Karpas-422 (cell line): ENCODE measurements at places on chromosomes 1 and 21. TPM values are rescaled to one million over a fixed set of nuclear protein-coding genes. Genes with fewer than 3 reads are reported as not detected.

IFFO2 gene
- total RNA-seq = not detected in 2 replicates

TDRD10 gene
- not detected in 2 replicates for total RNA-seq

HSPA6 gene
- total RNA-seq = 14.6 and 31.9 TPM in 2 replicates

CXADR gene
- not detected in 2 replicates for total RNA-seq

UBE2Q1 gene
- 41.2 and 42.1 TPM in 2 replicates for total RNA-seq

AJAP1 gene
- not detected in 2 replicates for total RNA-seq

PLPPR4 gene
- total RNA-seq = not detected in 2 replicates

ZNF683 gene
- not detected in 2 replicates for total RNA-seq

TCHH gene
- total RNA-seq = not detected in 2 replicates

RGS16 gene
- total RNA-seq = 19.0 and 27.7 TPM in 2 replicates

INSRR gene
- not detected in 2 replicates for total RNA-seq

NFASC gene
- total RNA-seq = 0.75 and 2.2 TPM in 2 replicates

PLXNA2 gene
- not detected in 2 replicates for total RNA-seq

C1QC gene
- not detected in 2 replicates for total RNA-seq

KAZN gene
- total RNA-seq = 0.11 TPM in 1 of 2 replicates, not detected in the other

RXFP4 gene
- total RNA-seq = not detected in 2 replicates

TPTE gene
- not detected in 2 replicates for total RNA-seq

C1orf210 gene
- not detected in 2 replicates for total RNA-seq

GJA4 gene
- total RNA-seq = not detected in 2 replicates

NBPF20 gene
- 4.9 and 12.2 TPM in 2 replicates for total RNA-seq

PDZK1 gene
- total RNA-seq = not detected in 2 replicates

FAM43B gene
- total RNA-seq = not detected in 2 replicates

BTBD19 gene
- total RNA-seq = 0.69 and 0.75 TPM in 2 replicates

ARTN gene
- total RNA-seq = 1.0 TPM in 1 of 2 replicates, not detected in the other

OR2T11 gene
- not detected in 2 replicates for total RNA-seq

RFX5 gene
- total RNA-seq = 101 and 159 TPM in 2 replicates

LRRC71 gene
- not detected in 2 replicates for total RNA-seq

UBIAD1 gene
- 10.4 and 12.2 TPM in 2 replicates for total RNA-seq

RGS1 gene
- 0.22 and 3.5 TPM in 2 replicates for total RNA-seq

TNNT2 gene
- total RNA-seq = 0.11 and 0.37 TPM in 2 replicates

LCE1B gene
- not detected in 2 replicates for total RNA-seq

ERG gene
- total RNA-seq = not detected in 2 replicates

SPATA6 gene
- 0.30 TPM in 1 of 2 replicates, not detected in the other for total RNA-seq

SPRR2E gene
- not detected in 2 replicates for total RNA-seq

SPATA21 gene
- 1.2 and 1.4 TPM in 2 replicates for total RNA-seq

CHD5 gene
- total RNA-seq = not detected in 2 replicates
